ENCODE measurements at places on chromosomes 1 and 21.

GRCh38 chr1:110007046-110007830 lies 22.7 kb downstream of the AHCYL1 start:
- no peak for DNase-seq

- DNase-seq, result no peak
Observed at GRCh38 chr21:43189936-43190335, 21.1 kb downstream of the CRYAA start.

DNA sequence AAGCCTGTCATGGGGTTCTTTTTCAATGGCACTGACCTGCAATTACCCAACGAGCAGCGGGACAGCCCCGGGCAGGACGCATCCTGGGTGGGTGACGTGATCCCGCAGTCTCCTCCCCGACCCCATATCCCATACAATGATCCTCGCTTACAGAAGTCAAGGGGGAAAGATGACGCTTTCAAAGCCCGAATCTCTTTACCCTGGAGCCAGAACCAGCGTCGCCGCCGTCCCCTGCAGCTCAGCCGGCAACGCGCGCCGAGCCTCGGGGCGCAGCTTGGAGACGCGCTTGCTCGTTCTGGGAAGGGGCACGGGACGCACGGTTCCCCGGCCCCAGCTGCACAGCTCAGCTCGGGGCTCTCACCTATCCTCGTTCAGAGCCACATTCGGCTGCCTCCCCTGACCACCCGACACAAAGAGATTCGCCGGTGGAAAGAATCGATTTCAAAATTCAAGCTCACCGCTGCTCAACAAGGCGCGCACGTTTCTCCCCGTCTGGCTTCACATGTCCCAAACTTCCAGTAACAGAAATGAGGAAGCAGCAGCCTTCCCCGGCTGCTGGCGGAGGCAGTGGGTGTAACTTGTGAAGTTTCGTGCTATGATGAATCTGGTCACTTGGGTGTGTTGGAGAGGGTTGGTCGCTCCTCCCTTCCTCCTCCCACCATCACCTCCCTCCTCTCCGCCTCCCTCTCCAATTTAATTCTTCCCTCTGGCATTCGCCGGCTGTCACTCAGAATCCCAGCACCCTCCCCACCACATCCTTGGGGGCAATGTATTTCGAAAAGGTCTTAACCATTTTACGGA lies at the start of gene TIAM1:
Gene TIAM1 (minus strand): TSS at position 582 of the 801 bp plus-strand sequence. CDS start 77,289 bp downstream, outside the sequence.
- DNase-seq, result no peak

DNA sequence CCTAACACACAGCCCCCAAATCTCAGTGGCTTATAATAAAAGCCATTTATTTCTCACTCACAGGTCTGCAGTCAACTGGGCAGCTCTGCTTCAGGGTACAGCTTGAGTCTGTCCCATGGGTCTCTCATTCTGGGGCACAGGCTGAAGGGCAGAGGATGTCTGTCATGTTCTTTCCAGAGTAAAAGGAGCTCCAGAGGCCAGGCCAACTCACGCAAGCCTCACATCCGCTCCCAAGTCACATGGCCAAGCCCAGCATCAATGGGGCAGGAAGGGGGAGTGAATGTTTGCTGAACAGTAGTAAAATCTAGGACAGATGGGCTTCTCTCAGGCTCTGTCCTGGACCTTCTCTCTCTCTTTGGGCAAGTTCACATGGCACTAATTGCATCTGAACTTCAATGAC lies 7.1 kb upstream of the SSBP3 start:
- no peak for DNase-seq

GRCh38 chr1:215766521-215766920 lies 199.4 kb downstream of the KCTD3 start:
- no peak for DNase-seq

GRCh38 chr1:90067194-90067931 lies 72.5 kb downstream of the ZNF326 start:
- no peak for DNase-seq

- no peak for DNase-seq
Observed at GRCh38 chr1:212858461-212859265, 588 bp downstream of the FLVCR1 start.

GRCh38 chr1:197917805-197918651 lies 856 bp downstream of the LHX9 start:
- DNase-seq, result no peak

- no peak for DNase-seq
Observed at GRCh38 chr1:79044974-79045650, 38.6 kb upstream of the ADGRL4 start.

DNA sequence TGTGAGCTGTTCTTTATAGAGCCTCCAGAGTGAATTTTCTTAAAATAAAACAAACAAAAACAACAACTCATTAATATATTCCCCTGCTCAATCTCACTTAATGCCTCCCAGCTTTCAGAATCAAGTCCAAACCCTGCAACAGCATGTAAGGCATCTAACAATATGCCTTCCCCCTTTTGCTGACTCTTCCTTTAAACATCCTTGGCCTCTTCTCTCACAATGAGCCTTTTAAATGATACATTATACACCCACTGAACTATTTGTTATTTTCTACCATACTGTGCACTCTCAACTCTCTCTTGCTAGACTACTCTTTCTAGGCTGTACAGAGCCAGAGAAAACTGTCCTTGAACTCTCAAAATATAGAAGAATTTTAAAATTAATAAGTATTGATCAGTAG lies 115.2 kb upstream of the SNX7 start:
- DNase-seq, result no peak

GRCh38 chr1:149967646-149968045 lies 31.0 kb upstream of the MTMR11 start:
- no peak for DNase-seq
